AG04449 (cell line): ENCODE measurements at places on chromosomes 5 and 9.

DNA sequence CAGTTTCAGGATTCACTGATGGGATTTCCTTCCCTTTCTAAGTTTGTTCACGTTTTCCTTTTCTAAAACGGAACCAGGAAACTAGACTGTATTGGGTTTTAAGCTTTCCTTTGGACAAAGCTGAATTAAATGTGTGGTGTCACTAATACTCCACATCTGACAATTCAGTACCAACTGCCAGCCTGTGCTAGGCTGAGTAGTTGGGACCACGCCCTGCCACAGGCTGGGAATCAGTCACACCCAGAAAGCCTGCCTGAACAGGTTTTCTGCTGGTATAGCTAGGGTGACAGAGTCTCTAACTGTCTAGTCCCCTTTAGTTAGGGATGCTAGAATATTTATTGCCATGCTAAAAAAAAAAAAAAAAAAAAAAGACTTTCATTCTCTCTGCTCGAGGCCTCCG is 15.6 kb downstream of the SPACA9 start:
- no peak for DNase-seq

- no peak for DNase-seq
These were observed 45.7 kb upstream of the HAND1 start for GRCh38 chr5:154523709-154524108.

GRCh38 chr9:26786564-26786963 is 106.0 kb downstream of the CAAP1 start:
- no peak for DNase-seq

GRCh38 chr5:132184588-132184987 is 43.1 kb downstream of the P4HA2 start:
- no peak for DNase-seq

GRCh38 chr9:93205045-93205768 is 21.3 kb downstream of the WNK2 start:
- no peak for DNase-seq

DNA sequence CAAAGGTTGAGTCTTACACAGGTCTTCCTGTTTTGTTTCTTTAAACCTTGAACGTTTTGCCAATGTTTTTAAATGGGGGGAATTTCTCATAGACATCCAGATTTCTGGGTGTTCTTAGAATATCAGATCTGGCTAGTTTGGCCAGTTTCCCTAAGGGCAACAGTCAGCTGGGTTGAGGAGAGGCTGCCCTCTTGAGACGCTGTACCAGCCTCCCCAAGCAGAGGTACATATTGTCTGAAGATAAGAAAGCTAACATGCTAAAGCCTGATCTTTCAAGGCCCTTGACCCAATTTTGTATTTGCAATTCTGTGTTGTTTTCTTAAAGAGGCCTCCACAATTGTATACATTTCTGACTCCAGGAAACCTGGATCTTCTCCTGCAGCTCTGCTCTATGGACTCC is 21.9 kb upstream of the SH3GL2 start:
- DNase-seq = no peak

DNA sequence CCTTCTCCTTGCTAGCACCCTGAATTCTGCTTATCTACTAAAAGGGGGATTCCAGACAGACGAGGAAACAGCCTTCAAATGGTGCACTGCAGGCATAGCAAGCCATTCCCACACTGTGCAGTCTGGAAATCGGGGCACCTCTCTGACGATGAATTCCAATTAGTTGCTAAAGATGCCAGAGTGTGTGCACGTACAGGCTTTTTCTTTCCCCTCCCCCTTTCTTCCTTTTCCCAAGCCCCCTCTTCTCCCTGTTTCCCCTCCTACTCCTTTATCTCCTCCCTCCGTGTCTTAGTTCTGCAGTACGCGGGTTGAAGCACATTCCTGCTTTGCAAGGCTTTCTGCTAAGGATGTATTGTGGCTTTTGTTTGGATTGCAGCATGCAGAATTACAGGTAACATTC is at the start of gene GPR21:
GPR21 (plus strand) TSS at position 316 of the 400 bp plus-strand sequence. CDS start 900 bp downstream, outside the sequence.
- DNase-seq = no peak

- DNase-seq = no peak
These were observed 133.7 kb upstream of the CCNG1 start for GRCh38 chr5:163303718-163304117.

- DNase-seq = no peak
These were observed 69.6 kb upstream of the TAF1L start for GRCh38 chr9:32705059-32705458.

DNA sequence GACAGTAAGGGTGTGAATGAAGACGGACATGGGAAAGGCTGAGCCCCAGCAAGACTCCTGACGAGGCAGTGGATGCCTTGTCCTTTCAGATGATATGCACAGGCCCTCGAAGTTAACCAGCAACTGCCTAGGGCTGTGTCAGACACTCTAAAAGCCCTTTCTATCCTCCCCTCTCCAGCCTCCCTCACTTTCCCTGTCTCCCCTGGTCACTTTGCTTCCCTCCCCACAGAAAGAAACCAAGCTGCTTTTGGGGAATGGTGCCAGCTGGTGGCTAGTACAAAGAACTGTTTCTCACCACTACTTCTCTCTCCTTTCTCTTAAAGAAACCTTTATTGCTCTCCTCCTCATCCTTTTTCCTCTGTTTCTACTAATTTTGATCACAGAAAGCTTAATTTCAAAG is 21.4 kb downstream of the LHFPL2 start:
- DNase-seq = no peak

DNA sequence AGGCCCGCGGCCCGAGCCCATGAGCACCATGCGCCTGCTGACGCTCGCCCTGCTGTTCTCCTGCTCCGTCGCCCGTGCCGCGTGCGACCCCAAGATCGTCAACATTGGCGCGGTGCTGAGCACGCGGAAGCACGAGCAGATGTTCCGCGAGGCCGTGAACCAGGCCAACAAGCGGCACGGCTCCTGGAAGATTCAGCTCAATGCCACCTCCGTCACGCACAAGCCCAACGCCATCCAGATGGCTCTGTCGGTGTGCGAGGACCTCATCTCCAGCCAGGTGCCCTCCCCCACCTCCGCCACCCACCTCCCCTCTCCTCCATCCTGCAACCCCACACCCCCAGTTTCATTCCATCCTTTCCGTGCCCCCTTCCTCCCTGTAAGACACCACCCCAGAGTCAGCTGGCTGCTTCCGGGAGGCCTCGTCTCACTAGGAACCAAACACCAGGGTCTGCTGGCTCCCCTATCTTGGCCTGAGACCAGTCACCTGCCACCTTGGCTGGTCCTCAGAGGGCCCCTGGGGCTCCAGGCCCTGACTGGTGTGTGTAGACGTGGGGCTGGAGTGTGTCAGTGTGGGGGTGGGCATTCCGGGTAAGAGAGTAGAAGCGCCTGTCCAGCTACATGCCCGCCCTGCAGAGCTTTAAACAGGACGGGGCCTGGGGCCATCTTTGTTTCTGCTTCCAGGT is 655 bp downstream of the GRIN1 start:
- no peak for DNase-seq

- no peak for DNase-seq
These were observed 30.8 kb downstream of the FGF10 start for GRCh38 chr5:44358421-44358820.

- no peak for DNase-seq
These were observed 116.6 kb downstream of the PCSK1 start for GRCh38 chr5:96316487-96316886.

DNA sequence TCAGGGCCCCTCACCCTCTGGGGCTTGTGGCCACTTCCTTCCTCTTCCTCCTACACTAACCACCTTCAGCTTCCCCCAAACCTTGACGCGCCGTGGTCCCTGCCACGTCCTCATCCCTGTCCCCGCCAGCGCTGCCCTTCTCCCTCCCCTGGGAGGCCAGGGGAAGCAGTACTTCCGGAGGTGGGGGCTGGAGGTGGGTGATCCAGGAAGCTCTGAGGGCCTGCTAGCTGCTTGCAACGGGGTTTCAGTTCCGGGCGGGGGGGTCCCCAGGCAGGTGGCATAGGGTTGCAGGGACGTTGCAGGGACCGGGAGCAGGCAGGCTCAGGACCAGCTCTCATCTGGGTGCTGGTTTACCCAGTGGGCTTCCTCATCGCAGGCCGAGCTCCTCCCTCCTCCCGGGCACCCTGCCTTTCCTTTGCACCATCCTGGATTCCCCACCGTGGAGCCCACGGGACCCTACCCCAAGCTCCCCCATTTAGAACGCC is 70.0 kb downstream of the RXRA start:
- DNase-seq = no peak

GRCh38 chr5:68911840-68912690 is 181.7 kb upstream of the SLC30A5 start:
- no peak for DNase-seq
